ENCODE measurements at places on chromosomes 1 and 21. TPM values are rescaled to one million over a fixed set of nuclear protein-coding genes. Genes with fewer than 3 reads are reported as not detected.

DNA sequence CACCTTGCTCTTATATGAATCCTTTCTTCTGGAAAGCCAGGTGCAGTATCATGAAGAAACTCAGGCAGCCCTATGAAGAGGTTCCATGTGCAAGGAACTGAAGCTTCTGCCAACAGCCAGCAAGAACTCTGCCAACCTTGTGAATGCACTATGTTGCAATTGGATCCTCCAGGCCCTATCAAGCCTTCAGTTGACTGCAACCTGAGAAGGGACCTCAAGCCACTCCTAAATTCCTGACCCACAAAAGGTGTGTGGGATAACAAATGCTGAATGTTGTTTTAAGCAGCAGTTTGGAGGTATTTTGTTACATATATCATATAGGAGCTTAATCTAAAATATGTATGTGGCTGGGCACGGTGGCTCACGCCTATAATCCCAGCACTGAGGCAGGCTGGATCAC lies 84.0 kb downstream of the RERE start:
- DNase-seq, result no peak
- H3K4me1 ChIP-seq, result peaks cover 8% of the 10 kb centered on the region
- H3K27me3 ChIP-seq, result no peaks in the 10 kb centered on the region

DNA sequence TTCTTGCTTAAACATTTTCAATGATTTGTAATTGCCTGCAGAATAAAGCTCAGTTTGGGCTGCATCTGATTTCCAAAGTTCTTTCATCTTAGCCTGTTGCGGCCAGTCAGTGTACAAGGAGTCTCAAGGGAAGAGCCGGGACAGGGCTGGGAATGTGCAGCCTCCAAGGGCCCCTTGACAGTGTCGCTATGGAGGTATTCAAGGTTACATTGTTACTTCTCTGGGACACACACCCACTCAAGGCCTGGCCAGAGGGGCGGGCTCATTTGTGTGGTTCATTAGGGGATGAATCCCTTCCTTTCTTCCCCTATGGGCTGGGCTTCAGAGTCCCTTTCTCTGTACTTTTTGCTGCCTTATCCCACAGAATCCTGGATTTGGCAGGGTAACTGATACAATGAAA lies 107.6 kb upstream of the CSF3R start:
- peak; percentile 16 for DNase-seq
- H3K4me3 ChIP-seq, result no peak overlapping the region
- peaks cover 68% of the 10 kb centered on the region for H3K27me3 ChIP-seq
- no peaks in the 10 kb centered on the region for H3K4me1 ChIP-seq
- no peak overlapping the region for H3K27ac ChIP-seq

DNAJC28 gene
- 2.1 TPM for total RNA-seq

GRCh38 chr1:86618358-86618757 lies 71.5 kb downstream of the CLCA4 start:
- no peaks in the 10 kb centered on the region for H3K4me1 ChIP-seq
- DNase-seq, result no peak
- H3K36me3 ChIP-seq, result no peaks in the 10 kb centered on the region
- H3K27ac ChIP-seq, result no peak overlapping the region
- H3K27me3 ChIP-seq, result no peaks in the 10 kb centered on the region
- H3K4me3 ChIP-seq, result no peak overlapping the region

GRCh38 chr1:161176468-161177111 lies 717 bp downstream of the B4GALT3 start:
- H3K27me3 ChIP-seq, result no peaks in the 10 kb centered on the region
- H3K4me3 ChIP-seq, result peak overlapping the region; percentile 80
- DNase-seq, result no peak
- peak overlapping the region; percentile 91 for H3K27ac ChIP-seq
- peaks cover 44% of the 10 kb centered on the region for H3K36me3 ChIP-seq

Measured in lower lobe of right lung (tissue), 2 donors.